ENCODE measurements at places on chromosomes 4 and X. TPM values are rescaled to one million over a fixed set of nuclear protein-coding genes. Genes with fewer than 3 reads are reported as not detected.

OTUD4 gene
- total RNA-seq, result 48.7 TPM

NFXL1 gene
- total RNA-seq, result 13.7 TPM

FGG gene
- not detected for total RNA-seq

CXXC4 gene
- total RNA-seq, result 0.93 TPM

SUV39H1 gene
- 2.6 TPM for total RNA-seq

SPANXD gene
- not detected for total RNA-seq

MAP7D2 gene
- total RNA-seq, result 0.23 TPM

NOX1 gene
- not detected for total RNA-seq

HERC5 gene
- 9.8 TPM for total RNA-seq

SOX3 gene
- not detected for total RNA-seq

MFAP3L gene
- total RNA-seq, result 12.4 TPM

CNGA1 gene
- total RNA-seq, result 1.6 TPM

MUC7 gene
- total RNA-seq, result not detected

DOK7 gene
- 3.3 TPM for total RNA-seq

GYPB gene
- 1.5 TPM for total RNA-seq

HAUS3 gene
- 16.2 TPM for total RNA-seq

RHOXF2B gene
- total RNA-seq, result not detected
